ENCODE measurements at places on chromosomes 2 and 18.

GRCh38 chr2:20797096-20797495 lies 25.8 kb downstream of the LDAH start:
- no peak for DNase-seq

DNA sequence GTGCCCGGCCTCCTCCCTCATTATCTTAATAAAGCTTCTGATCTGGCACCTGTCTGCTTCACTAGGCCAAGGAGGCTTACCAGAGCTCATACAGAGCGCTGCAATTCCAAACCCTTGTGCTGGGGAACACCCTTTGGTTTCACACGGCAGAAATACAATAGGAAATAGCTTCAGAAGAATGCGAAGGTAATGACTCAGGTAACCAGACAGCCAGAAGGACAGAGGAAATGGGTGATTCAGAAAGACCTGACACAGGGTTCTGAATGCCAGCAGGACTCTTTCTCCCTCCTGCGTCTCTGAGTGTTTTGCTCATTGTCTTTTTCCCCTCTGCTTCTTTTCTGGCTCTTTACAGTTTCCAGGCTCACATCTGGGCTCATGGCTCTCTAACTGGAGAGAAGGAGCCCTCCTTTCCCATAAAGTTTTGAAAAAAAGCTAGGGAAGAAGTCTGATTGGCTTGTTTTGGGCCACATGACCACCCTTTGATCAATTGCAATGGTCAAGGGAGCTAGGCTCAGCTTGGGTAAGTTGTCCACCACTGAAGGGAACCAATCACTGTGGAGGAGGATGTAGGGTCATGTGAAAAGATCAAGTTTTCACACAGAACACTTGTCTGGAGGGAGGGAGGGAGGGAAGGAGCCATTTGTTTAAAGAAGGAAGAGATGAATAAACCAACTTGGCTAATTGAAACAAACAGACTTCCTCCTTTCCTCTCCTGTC lies 90.5 kb upstream of the UPP2 start:
- no peak for DNase-seq

- DNase-seq: no peak
Measured at GRCh38 chr2:42312106-42312505, 48.9 kb downstream of the COX7A2L start.

DNA sequence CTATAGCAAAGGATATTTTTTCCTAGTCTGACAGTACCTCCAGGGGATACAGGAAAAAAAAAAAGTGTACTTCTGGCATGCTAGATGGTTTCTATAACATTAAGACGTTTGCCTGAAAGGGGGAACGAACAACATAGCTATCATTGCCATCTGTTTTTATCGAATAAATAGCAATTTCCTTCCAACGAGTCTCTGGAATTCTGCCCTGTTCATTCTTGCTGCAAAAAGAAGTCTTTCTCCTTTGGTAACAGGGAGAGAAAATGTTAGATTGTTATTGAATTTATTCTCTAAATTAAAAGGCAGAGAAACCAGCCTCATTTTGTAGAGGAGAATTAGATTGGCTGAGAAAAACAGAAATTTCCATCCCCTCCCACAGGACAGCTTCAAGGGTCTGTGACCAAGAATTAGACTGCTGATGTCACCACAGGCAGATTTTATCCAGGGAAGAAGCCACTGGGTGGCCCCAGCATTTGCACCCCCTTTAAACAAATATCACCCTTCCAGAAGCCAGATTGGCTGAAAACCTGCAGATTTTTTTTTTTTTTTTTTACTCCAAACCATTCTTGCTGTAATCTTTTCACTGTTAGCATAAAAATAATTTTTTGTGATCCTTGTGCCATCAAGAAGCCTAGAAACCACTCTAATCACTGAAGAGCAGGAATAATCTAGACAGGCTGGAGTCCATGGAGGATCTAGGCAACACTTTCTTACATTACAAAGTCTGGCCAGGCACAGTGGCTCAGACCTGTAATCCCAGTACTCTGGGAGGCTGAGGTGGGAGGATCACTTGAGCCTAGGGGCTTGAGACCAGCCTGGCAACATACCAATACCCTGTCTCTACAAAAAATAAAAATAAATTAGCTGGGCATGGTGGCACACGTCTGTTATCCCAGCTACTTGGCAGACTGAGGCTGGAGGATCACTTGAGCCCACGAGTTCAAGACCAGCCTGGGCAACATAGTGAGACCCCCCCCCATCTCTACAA lies 12.0 kb downstream of the WDFY1 start:
- DNase-seq: no peak

- DNase-seq: no peak
Measured at GRCh38 chr2:116668691-116669090, 1145.8 kb upstream of the DDX18 start.

GRCh38 chr2:57549642-57550102 lies 496.9 kb upstream of the VRK2 start:
- no peak for DNase-seq

- DNase-seq: no peak
Measured at GRCh38 chr18:68854786-68855391, 57.0 kb downstream of the CCDC102B start.

DNA sequence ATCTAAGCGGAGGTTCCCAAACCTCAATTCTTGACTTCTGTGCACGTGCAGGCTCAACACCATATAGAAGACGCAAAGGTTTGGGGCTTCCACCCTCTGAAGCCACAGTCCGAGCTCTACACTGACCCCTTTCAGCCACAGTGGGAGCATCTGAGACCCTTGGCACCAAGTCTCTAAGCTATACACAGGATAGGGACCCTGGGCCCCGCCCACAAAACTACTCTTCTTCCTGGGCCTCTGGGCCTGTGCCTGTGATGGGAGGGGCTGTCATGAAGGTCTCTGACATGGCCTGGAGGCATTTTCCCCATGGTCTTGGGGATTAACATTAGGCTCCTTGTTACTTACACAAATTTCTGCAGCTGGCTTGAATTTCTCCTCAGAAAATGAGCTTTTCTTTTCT lies 1374.1 kb upstream of the NXPH2 start:
- no peak for DNase-seq

GRCh38 chr2:25814681-25815080 lies 63.6 kb downstream of the ASXL2 start:
- DNase-seq: no peak

DNA sequence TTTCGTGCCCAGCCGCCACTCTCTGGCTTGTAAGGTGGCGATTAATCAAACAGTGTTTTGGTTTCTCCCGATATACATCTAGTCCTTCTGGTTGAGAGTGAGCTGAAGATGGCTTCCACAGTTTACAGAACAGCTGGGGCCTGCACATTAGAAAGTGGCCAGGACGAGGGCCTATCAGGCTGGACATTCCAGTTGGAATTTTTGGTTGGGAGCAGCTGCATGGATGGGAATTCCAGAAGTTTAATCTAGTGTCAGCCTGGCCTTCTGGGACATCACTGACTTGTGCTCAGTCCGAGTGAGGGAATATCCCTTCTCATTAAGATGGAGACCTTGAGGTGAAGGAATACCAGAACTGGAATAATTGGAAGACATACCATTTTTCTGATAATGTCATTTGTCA lies 118.1 kb upstream of the SIX2 start:
- DNase-seq: no peak

GRCh38 chr18:33729556-33729955 lies 151.5 kb downstream of the ASXL3 start:
- DNase-seq: no peak

DNA sequence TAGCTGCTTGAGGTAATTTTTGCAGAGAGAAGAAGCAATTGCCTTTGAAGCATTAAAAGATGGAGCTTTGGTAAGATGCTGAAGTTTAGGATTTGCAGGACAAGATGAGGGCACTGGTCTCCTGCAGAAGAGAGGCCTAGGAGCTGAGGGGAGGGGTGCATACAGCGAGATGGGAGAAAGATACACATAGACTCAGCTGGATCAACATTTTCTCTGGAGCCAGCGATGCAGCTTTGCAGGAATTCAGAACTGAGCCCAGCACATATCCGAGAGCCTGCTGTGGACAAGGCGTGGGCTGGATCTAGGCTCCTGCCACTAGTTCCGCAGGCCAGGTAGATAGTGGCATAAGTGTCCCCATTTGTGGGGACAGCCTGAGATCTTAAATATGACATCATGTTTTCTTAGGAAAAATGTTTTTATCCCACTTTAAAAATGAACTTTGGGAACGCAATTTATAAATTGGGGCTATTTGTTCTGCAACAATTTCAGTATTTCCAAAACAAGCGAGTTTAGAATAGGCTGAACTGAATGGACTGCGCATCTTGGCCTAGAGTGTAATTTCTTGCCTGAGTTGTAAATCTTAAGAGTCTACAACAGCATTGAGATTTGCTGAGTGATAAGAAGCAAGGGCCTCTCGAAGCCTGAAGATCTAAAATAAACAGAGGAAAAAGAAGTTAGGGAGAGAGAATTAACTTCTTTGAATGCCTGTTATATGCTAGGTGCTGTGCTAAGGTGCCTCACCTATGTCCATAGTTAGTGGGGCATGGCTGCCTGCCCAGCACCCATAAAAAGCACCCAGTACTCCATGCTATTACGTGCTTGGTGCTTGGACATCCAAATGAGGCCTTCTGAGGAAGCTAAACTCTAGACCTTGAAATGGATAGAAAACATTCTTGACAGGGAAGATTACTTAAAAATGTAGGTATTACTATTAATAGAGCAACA lies 17.3 kb downstream of the GRHL1 start:
- DNase-seq: no peak

- DNase-seq: no peak
Measured at GRCh38 chr2:236271851-236272250, 7.6 kb upstream of the ASB18 start.

- no peak for DNase-seq
Measured at GRCh38 chr2:184543832-184544231, 54.5 kb upstream of the ZNF804A start.

DNA sequence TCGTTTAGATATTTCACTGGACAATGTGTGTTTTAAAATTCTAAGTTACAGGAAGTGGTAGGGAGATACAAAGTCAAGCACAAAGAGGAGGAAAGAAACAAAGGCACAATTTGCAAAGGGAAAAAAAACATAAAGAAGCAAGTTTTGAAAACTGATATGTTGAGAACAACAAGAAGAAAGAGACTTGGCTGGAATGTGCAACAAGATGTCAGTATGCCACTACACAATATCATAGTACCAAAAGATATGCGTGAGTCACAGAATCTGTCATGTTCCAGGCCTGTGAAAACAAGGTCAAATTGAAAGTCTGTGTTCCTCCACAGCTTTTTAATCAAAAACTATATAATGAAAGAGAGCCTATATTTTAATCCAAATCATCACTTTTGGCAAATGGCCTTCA lies 12.0 kb downstream of the EXOC6B start:
- DNase-seq: no peak

DNA sequence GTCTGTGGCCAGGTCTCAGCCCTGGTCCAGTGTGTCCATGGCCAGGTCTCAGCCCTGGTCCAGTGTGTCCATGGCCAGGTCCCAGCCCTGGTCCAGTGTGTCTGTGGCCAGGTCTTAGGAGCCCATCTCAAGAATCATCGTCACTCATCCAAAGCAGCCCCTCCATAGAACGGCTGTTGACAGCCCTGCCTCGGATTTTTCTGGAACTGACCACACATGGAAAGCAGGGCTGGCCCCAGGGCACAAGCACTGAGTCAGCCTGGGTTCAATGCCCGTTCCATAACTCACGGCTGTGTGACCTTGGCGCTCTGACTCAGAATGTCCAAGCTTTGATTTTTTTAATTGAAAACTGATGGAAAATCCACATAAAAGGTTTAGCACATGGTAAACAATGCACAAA lies 59.9 kb upstream of the SNTG2 start:
- no peak for DNase-seq

- no peak for DNase-seq
Measured at GRCh38 chr2:177193240-177193639, 19.4 kb upstream of the HNRNPA3 start.

DNA sequence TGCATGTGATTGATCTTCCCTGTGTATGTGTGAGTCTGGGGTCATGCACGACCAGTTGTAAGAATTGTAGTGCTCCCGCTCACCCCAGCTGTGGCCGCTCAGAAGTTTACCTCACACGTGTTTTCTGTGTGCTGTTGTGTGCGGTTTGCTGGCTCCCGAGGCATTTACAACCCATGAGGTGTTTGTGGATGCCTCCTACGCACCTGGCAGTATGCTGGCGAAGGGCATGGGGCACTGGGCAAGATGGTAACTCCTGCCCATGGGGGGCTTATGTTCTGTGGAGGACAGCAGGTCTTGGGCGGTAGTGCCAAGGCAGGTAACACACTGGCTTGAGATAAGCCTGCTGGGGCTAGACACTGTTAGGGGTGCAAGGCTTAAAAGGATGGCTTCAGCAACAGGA lies 102.6 kb upstream of the HS6ST1 start:
- DNase-seq: no peak

DNA sequence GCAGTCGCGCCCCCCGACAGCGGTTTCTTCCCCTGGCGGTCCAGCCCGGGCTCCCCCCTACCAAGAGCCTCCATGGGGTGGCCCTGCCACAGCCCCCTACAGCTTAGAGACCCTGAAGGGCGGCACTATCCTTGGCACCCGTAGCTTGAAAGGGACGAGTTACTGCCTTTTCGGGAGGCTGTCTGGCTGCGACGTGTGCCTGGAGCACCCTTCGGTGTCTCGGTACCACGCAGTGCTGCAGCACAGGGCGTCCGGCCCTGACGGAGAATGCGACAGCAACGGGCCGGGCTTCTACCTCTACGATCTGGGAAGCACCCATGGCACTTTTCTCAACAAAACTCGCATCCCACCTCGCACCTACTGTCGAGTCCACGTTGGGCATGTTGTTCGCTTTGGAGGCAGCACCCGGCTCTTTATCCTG lies 475 bp downstream of the SLC4A1AP start:
- DNase-seq: no peak

- no peak for DNase-seq
Measured at GRCh38 chr18:36831139-36831538, 2.2 kb downstream of the KIAA1328 start.

GRCh38 chr2:61469424-61470121 lies 1.3 kb downstream of the USP34 start:
- DNase-seq: no peak

DNA sequence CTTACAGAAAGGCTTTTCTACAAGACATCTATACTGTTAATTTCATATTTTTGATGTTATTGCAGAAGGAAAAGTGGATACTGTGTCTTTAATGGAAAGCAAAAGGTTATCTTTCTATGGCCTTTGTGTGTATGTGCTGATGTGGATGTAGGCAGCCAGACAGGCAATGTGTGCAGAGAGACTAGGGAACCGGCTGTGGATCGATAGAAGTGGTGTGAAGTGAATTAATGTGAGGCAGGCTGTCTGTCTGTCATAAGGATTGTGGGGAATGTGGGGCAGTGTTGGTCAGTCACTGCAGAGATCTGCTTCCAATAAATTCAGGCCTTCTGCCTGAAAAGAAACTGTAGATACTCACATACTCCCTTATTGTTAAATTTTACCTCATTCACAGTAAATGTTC lies 156.7 kb downstream of the WDR7 start:
- no peak for DNase-seq

GRCh38 chr2:191262436-191262835 lies 17.2 kb downstream of the MYO1B start:
- DNase-seq: no peak

All from neural crest cell (in vitro differentiated cells).